Upper lobe of right lung (tissue), 1 donor: ENCODE measurements at places on chromosomes 7 and 10.

DNA sequence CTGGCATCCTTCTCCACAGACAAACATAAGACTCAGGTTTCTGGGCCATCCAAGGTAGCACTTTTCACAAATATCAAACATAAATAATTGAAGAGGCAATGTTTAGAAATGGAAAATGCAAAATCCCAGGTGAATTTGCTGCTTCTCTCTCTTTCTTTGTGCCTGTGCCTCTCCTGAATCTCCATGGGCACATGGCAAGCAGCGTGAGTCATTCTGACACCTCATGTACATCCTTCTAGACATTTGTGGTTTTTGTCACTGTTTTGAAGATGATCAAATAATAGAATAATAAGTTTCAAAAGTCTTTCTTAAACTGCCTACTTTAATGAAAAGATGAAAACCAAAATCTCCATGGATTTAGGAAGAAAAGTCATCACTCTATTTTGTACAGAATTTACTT is 60.3 kb upstream of the RAB11FIP2 start:
- no peak for DNase-seq

GRCh38 chr7:2734751-2735571 is 47.0 kb downstream of the AMZ1 start:
- DNase-seq: no peak

DNA sequence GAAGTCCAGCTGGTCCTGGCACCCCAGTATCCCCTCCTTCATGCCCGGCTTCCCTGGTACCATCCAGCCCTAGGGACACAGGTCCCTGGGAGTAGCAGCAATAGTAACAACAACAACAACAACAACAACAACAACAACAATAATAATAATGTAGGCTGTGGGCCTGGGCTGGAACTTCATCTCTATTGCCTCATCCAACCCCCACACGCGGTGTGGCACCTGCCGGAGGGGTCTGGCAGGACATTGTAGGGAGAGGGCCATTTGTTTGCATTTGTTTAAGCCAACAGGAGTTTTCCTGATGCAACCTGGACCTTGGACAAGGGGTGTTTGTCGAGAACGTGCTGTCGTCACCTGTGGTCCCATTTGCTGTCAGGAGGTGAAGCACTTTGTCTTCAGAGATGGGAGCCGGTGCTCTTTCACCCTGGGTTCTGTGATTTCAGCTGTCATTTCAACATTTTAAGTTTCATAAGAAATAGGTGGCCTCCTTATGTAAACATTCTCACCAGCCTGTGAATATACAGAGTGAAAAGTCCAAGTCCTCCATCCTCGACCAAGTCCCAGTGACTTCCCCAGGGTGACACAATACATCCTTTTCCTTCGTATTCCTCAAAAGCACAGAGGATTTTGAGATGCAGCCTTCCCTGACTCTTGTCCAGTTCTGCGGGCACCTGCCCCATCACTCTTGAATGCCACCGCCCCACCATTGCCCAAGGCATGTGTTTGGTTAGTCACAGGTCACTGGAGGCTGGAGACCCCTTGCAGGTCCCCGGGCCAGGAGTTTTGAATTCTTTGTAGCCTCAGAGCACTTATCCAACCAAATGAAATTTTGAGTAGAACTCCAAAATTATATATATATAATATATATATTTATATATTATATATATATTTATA is 9.2 kb downstream of the LHPP start:
- DNase-seq: no peak

- peak; percentile 47 for DNase-seq
These were observed 37.4 kb downstream of the GRID1 start for GRCh38 chr10:86329093-86329710.

GRCh38 chr7:106243893-106244292 is 40.9 kb downstream of the NAMPT start:
- no peak for DNase-seq

DNA sequence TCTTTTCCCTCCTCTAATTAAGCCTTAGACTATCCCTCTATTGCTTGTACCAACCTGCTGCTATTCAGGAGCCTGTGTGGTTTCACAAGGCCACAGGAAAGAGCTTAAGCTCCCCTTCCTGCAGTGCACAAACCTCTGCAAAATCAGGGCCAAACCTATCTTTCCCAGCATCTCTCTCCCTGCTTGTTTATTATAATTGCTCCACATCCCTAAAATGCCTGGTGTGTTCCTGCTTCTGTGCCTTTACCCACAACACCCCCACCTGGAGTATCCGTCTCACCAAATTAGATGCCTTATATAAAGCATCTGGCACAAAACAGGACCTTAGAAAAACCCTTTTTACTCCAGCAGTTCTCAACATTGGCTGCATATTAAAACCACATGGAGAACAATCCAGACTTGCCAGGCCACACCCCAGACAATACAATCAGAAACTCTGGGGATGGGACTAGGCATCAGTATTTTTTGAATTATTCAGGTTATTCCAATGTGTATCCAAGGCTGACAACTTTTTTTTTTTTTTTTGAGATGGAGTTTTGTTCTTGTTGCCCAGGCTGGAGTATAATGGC is 16.7 kb downstream of the SEC31B start:
- DNase-seq: no peak

DNA sequence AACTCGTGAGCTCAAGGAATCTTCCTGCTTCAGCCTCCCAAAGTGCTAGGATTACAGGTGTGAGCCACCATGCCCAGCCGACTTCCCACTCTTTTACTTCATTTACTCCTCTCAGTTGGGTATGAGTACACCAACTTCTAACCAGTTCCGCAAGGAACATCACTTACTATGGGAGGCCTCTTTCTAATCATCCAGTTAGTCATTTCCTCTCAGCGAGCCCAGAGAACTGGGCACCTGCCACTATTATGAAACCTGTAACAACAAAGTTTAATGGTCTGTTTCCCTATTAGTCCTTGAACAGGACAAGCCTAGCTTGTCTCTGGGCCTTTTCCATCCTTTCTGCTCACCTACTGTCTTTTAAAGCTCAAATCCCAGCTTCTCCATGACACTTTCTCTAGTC is 88.8 kb downstream of the DNMBP start:
- DNase-seq: no peak

- DNase-seq: no peak
These were observed 189.0 kb downstream of the TCF7L2 start for GRCh38 chr10:113138937-113139585.

GRCh38 chr10:101536800-101537199 is 51.3 kb downstream of the POLL start:
- no peak for DNase-seq
